ACHN (cell line): ENCODE measurements at places on chromosomes 3 and 15.

- DNase-seq, result peak; percentile 56
Observed at GRCh38 chr15:25787855-25788520, 75.1 kb downstream of the ATP10A start.

DNA sequence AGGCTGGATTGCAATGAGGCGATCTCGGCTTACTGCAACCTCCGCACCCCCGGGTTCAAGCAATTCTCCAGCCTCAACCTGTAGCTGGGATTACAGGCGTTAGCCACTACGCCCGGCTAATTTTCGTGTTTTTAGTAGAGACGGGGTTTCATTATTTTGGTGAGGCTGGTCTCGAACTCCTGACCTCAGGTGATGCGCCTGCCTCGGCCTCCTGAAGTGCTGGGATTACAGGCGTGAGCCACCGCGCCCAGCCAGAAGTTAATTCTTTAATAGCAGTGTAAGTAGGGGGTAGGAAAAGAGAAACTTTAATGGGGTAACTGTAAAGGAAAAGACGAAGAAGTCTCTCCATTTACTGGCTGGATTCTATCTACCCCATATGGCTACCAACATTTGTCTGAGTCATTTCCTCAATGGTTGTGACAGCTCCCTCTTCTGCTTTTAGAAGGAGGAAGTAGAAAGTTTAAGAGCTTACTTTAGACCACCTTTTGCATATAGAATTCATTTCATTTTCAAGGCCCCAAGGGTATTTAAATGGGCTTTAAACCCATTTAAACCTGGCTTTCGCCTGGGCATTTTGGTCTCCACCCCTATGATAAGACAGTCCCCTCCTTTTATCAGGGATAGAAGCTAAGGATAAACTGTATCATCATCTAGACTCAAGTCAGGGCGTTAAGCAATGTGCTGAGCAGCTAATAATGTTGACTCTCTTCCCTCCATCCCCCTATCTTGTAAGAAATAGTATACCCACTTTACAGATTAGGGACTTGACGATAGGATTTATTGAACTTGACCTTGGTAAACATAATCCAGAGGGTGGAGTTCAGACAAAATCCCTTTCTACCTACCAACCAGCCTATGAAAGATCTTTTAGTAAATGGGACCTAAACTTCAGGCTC lies 1.1 kb upstream of the CDV3 start:
- peak; percentile 49 for DNase-seq

DNA sequence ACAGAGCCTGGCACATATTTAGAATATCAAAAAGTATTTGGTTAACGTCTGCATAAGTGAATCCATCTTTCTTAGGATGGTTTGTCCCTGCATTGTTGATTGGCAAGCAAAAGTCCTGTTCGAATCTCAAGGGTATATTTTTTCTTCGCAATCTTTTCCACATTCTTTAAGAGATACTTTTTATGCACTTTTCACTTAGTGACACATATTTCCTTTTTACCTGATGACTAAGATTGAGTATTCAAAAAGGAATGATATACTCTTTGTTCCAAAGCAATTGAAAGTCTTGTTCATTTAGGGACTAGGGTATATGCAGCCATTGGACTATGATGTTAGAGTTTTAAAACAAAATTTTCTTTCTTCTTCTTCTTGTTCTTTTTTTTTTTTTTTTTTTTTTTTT lies 349.9 kb downstream of the NLGN1 start:
- no peak for DNase-seq

DNA sequence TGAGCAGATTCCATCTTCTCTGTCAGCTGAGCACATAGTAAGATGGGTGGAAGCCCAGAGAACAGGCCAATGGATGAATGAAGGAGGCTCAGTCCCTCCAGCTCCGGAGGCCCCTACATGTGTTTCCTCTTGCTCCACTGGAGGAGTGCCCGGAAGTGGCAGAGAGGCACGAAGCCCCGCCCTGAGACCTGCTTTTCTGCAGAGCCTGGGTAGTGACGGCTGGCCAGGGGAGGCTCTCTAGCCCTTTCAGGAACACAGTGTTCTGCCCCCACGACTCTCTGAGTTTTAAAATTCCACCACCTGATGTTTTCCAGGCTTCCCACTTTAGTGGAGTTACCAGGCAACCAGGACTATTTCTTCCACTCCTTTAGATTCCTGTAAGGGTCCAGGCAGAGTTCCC lies 149.4 kb upstream of the SLC6A11 start:
- DNase-seq, result no peak

GRCh38 chr15:29670266-29670665 lies 152.0 kb downstream of the TJP1 start:
- DNase-seq, result no peak

- DNase-seq, result no peak
Observed at GRCh38 chr15:78358102-78358870, 18.1 kb downstream of the CRABP1 start.

DNA sequence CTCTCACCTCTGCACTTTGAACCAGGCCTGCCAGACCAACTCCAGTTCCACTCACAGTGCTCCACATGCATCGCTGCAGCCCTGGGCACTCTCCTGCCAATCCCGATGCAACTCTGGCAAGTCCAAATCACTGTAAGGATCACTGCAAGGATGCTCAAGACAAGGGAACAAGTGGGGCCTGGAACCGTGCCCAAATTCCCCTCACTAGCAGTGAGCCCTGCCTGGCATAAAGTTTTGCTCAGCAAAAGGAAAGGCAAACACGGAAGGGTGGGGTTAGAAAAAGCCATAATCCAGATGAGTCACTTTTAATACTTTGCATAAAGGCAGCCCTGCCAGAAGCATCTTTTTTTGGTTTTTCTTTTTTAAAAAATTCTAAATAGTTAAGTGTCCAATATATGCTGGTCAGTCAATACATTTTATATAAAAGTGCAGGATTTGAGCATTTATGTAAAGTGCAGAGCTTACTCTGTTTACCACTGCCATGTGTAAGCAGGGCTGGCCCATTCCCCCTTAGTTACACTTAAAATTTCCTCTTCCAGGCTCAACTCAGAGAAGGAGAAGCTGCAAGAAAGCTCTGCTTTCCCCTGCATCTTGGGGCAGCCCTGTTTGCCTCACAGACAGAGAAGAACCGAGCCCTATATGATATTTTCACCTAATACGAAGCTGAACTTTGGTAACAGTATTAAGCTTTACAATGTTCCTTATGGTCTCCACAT lies 102.2 kb downstream of the CD47 start:
- peak; percentile 22 for DNase-seq

GRCh38 chr3:24167429-24167828 lies 222.3 kb downstream of the NR1D2 start:
- DNase-seq, result no peak

GRCh38 chr3:99901200-99901926 lies 83.7 kb downstream of the CMSS1 start:
- DNase-seq, result no peak

DNA sequence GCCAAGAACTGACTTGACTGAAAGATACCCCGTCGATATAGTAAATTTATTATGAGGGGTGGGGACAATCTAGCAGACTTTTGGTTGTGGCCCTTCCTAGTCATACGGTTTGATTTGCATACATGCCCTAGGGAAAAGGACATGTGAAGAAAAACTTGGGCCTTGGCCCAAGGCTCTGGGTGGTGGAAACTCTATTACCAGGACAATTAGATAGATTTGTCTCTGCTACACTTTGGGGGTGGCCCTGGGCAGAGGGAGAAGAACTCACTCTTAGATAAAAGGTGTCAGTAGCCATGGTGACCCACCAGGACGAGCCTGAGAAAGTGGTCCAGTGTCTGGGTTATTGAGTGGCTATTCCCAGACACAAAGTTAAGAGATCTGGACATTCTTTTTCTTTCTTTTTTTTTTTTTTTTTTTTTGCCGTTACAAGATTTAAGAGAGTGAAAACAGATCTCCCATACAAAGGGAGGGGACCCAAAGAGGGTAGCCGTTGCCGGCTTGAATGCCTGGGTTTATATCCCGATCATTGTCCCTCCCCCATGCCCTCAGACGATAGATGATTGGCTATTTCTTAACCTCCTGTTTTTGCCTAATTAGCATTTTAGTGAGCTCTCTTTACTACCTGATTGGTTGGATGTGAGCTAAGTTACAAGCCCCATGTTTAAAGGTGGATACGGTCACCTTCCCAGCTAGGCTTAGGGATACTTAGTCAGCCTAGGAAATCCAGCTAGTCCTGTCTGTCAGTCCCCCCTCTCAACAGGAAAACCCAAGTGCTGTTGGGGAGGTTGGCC lies 96.4 kb upstream of the SMAD3 start:
- DNase-seq, result no peak

DNA sequence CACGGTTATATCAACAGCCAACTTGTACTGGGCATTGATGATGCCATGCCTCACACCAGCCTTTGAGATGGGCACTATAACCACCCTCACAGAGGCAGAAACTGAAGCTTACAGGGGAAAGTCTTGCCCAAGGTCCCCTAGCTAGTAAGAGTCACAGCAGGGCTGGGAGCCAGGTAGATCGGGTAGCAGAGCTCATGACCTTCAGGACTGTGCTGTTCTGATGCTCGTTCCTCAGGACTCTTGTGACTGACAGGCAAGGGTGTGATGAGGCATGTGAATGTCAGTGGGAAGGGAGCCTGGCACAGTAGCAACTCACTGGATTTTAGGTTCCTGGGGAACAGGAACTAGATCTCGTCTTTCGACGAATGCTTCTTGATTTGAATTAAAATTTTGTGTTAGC lies 65.7 kb downstream of the RLBP1 start:
- no peak for DNase-seq

GRCh38 chr3:71879089-71879488 lies 94.1 kb upstream of the PROK2 start:
- DNase-seq, result no peak

- DNase-seq, result no peak
Observed at GRCh38 chr15:101087172-101087769, 164.6 kb downstream of the CHSY1 start.

- DNase-seq, result no peak
Observed at GRCh38 chr15:85563328-85563727, 182.9 kb downstream of the AKAP13 start.

- no peak for DNase-seq
Observed at GRCh38 chr3:157104928-157105652, 54.9 kb downstream of the CCNL1 start.

GRCh38 chr15:100693451-100693850 lies 91.1 kb downstream of the ASB7 start:
- DNase-seq, result no peak

DNA sequence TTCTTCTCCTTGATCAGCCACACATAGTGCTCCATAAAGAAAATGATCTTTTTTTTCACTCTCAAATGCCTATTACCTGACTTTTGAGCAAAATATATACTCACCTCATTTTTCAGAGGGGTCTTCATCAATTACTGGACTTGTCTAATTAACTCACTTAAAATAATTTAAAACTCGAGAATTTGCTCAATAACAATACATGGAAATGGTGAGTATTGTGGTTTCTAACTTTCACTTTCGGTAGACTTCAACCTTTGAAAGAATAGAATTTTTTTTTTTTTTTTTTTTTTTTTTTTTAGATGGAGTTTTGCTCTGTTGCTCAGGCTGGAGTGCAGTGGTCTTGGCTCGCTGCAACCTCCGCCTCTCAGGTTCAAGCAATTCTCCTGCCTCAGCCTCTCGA lies 17.7 kb upstream of the EPHB1 start:
- no peak for DNase-seq

DNA sequence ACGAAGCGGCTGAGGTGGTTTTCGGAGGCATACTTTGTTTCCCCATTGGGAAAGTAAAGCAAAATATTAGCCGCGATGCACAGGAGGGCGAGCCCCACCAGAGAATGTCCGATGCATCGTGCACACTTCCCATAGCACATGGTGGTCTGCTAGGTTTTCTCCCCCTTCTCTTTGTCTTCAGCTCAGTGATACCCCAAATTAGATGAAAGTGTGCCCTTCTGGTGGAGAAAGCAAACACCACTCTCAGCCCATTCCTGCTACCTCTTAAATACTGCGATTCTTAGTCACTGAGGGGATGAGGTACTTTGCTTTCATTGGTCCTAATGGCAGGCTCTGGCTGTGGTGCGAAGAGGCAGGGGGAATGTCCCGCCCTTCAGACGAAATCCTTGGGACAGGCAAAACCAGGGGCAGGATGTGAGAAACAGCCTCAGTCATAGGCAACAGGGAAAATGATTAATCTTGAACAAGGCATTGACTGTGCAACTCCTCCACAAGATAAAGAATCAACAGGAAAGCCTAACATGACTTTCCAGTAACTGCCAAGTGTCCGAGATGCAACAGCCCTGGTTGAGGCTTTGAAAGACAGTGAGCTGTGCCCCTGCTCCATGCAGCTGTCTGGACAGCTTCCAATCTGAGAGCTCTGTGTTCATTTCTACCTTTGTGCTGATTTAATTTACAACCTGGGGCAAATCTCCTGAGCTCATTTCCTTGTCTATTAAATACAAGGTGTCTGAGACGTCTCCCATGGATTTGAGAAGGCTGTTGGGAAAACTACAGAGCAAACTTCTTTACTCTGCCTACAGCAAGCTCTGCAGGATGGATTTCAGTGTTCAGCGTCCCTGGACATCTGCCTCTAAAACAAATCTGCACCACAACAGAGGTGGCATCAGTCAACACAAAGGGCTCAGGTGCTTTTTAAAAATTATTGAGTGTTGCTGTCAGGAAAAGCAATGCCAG lies at the start of gene TM4SF1:
Gene TM4SF1, minus strand, starts transcription at position 242 of the 957 bp plus-strand sequence. Its CDS starts 102 bp downstream, at position 140.
- DNase-seq, result peak; percentile 97

DNA sequence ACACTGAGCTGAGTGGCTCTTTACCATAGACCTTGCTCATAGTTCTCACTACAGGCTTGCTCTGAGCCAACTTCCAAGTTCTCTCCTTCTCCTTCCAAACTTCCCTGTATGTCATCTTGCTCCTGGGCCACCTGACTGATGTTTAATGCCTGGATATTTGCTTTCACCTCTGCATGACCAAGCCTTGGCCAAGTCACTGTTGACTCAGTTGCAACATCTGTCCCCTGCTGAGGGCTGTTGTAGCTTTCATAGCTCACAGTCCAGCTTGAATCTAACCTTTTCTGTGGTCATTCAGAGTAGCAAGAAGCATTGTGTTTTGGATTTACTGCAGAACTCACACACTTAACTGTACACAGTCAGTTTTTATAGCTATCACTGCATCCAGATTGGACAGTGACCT lies 171.8 kb upstream of the ROPN1 start:
- DNase-seq, result no peak

- DNase-seq, result no peak
Observed at GRCh38 chr15:25249236-25250010, 189.4 kb downstream of the UBE3A start.

- DNase-seq, result peak; percentile 62
Observed at GRCh38 chr15:70722266-70723121, 40.9 kb downstream of the UACA start.

DNA sequence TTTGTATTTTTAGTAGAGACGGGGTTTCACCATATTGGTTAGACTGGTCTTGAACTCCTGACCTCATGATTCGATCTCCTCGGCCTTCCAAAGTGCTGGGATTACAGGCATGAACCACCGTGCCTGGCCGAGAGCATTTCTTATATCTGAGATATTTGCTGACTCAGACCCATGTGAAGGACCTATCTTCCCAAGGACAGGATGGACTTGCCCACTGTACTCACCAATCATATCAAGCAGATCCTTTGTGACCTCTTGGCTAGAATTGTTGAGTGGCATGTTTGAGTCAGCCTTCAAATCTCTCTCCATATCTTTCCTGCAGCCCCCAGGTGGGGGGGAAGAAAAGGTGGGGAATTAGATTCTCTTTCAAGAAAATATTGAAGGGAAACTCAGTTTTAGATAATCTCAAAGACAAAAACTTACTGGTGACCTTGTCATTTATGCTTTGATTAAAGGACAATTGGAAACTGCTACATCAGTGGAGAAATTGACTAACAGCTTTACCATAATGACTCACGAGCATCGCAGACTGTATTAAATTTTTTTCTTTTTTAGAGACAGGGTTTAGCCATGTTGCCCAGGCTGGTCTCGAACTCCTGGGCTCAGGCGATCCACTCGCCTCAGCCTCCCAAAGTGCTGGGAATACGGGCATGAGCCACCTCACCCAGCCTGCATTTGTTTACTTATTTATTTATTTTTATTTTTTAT lies 3.1 kb downstream of the C3orf62 start:
- DNase-seq, result no peak
